ENCODE measurements at places on chromosomes 13 and 19.
A peak's percentile ranks its signal among the peaks of the same experiment; 100 is the strongest.

- no peak for DNase-seq
Measured at GRCh38 chr13:105543742-105544141, 991.7 kb downstream of the EFNB2 start.

GRCh38 chr13:102784483-102784882, 10.9 kb upstream of the TEX30 start:
- no peak for DNase-seq

DNA sequence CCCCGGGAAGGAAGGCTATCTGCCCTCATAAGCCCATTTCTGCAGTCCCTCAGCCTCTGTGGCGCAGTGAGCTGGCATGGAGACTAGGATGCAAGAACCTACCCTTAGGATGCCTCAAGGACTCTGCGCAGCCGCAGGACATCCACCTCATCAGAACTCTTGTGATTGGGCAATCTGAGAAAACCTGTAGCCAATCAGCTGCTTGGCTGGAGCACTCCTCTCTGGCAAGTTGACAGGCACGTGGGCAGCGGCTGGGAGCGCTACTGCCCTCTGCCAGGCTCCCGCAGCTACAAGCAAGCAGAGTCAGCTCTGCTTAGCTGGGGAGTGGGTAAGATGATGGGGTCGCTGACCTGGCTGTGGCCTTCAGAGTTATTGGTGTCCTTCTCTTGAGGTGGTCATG, 1.5 kb upstream of the ECSIT start:
- peak; percentile 23 for DNase-seq

DNA sequence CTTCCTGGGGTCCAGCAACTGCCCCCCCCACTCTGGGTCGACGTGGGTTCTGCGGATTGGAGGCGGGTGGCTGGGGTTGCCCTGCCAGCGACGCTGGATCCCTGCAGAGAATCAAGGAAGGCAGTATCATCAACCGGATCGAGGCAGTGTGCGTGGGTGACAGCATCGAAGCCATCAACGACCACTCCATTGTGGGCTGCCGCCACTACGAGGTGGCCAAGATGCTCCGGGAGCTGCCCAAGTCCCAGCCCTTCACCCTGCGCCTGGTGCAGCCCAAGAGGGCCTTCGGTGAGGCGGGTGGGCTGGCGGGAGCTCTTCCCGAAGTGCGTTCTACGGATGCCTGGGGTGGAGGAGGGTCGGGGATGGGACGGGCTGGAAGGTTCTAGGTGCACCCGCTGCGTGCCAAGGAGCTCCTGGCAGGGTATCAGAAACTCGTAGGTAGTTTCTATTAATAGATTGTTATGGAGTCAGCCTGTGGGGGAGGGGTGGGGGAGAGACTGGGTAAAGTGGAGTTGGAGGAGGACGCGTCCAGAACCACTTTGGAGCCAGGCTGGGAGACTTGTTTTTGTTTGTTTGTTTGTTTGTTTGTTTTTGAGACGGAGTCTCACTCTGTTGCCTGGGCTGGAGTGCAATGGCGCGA, 1.5 kb downstream of the GIPC3 start:
- no peak for DNase-seq

DNA sequence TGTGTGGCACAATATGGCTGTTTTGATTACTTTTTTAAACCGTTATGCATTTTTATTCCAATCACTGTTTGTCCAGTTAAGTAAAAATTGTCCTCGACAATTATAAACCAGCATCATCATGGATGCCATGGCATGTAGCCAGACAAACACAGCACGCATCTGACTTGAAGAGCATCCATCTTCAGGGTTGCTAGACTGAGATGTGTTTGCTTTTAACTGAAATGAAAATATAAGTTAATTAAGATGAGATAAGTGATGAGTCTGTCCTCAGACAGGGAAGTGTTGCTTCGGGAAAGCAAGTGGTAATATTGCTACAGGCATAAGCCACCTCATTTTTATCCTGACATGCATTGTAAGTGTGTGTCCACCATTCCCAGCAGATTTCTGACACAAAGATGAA, 92.8 kb upstream of the TPP2 start:
- no peak for DNase-seq

DNA sequence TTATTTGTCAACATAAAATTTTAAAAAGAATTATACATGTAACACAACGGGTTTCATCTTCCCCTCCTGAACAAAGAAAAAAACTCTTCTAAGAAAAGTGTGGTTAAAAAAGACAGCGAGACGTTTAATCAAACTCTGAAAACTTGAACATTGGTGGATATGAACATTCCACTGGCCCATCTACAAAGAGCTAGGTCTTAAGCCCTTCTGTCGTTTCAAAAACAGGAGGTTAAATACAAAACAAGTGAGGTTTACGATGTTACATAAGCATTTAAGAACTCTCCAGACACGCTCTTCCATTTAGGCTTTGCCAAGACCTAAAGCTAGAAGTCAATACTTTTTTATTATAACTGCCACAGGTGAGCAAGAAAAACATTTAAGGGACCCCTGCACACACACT, 9.4 kb upstream of the DOCK9 start:
- DNase-seq: no peak

DNA sequence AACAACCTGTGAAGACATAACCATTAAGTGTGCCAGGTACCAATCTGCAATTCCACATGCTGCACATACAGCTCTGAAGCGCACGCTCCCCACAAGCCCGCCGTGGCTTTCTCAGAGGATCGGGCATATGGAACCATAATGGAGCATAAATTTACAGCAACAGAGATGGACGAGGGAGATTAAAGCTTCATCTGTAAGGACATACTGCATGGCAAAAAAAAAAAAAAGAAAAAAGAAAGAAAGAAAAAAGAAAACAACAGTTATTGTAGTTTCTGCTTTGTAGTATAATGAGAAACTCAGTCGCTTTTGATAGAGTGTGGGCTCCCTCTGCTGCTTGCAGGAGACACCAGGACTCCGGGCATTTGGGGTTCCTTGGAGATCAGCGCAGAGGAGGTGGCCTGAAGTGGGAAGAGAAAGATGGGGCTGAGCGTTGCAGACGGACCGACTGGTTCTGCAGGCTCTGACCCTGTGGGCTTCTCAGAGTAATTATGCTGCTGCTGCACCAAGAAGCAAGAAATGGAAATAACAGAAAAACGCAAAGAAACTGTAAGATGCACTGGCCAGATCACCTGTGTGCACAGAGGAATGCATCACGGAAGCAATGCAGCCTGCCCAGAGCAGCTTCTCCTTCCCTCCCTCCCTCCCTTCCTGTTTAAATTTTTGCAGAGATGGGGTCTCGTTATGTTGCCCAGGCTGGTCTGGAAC, 10.8 kb upstream of the PDCD5 start:
- no peak for DNase-seq

DNA sequence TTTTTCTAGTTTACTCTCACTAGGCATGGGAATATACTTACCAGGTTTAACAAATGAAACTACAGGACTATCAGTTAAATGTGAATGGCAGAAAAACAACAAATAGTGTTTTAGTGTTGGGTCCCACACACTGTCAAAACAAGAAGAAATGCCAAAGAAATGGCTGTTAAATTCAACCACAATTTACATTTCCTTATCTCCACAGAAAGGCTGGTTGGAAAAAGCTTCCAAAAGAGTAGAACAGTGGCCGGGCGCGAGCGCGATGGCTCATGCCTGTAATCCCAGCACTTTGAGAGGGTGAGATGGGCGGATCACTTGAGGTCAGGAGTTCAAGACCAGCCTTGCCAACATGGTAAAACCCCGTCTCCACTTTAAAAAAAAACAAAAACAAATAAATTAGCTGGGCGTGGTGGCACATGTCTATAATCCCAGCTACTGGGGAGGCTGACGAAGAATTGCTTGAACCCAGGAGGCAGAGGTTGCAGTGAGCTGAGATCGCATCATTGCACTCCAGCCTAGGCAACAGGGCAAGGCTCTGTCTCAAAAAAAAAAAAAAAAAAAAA, 66.5 kb downstream of the SERP2 start:
- no peak for DNase-seq

DNA sequence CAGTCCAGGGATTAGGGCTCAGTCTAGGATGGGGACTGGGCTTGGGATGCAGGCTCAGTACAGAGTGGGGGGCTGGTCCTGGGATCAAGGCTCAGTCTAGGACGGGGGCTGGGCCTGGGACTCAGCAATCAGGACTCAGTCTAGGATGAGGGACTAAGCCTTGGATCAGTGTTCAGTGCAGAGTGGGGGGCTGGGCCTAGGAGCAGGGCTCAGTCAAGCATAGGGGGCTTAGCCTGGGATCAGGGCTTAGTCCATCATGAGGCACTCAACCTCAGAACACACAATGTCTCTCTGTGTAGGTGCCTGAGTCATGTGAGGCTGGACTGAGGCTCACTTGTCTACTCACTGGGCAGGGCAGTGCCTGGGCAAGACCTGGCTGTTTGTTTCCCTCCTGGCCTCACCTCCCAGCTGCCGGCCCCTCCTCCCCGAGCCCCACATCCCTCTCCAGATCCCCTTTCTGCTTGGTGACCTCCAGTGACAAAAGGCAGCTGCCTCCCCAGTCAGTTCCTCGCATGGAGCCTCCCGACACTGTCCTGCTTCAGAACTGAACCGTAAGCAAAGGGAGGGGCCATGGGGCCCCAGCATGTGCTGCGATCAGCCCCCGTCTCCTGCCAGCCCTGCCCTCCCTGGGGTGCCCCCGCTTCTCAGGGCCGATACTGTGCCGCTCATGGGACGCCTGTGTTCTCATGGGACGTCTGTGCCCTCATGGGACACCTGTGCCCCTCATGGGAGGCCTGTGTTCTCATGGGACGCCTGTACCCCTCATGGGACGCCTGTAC, 6.5 kb upstream of the S1PR4 start:
- no peak for DNase-seq

DNA sequence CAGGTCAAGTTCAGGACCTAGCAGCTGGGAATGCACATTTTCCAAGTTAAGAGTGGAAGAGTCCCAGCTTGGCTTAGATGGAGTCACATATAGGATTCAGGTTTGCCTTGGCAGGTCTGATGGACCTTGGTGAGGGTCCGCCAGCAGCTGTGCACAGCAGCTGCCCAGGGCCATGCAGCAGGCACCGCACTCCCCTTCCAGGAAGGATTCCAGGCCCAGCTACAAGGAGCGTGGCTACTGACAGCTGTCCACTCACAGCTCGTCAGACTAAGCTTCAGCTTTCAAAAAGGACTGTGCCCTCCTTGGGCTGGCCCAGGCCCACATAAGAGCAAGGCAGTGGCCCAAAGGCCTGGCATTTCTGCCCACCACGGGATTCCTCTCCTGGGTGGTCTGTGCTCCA, 68.4 kb downstream of the ALOX5AP start:
- no peak for DNase-seq

GRCh38 chr13:24716446-24716845, 36.2 kb downstream of the ATP12A start:
- DNase-seq: no peak

DNA sequence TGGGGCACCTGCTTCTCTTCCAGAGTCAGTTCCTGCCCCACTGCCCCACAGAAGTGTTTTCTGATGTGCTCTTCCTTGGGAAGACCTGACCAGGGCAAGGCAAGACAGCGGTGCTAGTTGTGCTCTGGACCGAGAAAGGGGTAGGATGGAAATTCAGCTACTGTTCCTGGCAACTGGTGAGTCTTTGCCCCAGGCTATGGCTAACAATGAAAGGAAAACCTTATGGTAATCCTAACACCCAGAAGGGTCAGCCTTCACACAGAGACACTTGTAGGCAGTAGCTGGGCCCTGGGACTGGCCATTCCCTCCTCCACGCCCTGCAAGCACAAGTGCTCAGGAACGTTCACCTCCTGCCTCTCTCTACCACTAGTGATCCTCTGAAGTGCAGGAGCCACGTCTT, 9.6 kb upstream of the CYSLTR2 start:
- DNase-seq: no peak

GRCh38 chr13:94033830-94034642, 445.4 kb downstream of the DCT start:
- DNase-seq: no peak

- DNase-seq: peak; percentile 38
Measured at GRCh38 chr19:12611361-12611699, 610 bp downstream of the ZNF791 start.

Data from thoracic aorta (tissue), 2 donors.